ENCODE measurements at places on chromosomes 6 and 20.

DNA sequence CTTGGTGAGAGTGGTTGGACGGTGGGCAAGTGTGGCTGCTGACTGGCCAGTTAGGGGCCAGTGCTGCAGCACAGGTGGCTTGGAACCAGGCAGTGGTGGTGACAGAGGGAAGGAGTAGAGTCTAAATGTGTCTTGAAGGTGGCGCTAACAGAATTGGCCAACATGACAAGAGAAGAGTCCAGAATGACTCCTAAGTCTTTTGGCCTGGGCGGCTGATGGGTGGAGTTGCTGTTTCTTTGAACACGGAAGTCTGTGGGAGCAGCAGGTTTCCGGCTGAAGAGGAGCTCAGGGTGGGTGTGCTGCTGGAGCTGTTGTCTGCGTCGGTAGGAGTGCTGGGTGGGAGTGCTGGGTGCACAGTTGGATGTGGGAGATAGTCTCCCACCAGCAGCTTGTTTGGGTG lies 10.1 kb downstream of the LSM14B start:
- no peak for DNase-seq

- DNase-seq: no peak
Measured at GRCh38 chr6:105967917-105968602, 118.1 kb upstream of the PRDM1 start.

DNA sequence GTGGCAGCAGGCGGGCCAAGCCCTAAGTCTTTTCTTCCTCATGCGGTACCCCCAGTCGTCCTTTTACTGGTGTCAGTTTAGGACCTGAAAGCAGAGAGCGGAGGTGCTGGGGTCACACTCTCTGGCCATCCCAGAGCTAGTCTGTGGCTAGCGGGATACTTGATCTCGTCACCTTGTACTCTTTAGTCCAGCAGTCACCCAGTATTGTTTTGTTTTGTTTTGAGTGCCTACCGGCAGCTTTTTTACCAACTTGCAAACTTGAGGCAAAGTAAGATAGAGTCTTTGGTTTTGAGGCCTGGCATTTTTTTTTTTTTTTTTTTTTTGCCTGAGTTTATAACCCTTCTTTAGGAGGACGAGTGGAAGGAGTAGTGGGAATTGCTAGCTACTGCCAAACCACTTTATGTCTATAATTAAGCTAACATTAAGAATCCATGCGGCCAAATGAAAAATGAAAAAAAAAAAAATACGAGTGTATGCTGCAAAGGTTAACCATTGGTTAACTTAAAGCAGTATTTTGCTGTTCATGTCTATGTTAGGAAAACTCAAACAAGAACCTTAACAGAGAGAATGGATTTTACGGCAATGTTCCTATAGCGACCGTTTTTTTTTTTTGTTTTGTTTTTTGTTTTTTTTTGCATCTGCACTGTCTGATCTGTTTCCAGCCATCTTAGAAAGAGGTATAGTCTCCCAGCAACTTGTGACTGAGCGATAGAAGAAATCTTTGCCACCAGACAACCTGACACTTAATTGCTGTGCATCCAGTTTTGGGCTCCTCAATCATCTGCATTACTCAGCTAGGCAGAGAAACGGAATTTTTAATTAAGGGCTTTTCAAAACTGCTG lies 56.9 kb downstream of the FAM217A start:
- DNase-seq: no peak

DNA sequence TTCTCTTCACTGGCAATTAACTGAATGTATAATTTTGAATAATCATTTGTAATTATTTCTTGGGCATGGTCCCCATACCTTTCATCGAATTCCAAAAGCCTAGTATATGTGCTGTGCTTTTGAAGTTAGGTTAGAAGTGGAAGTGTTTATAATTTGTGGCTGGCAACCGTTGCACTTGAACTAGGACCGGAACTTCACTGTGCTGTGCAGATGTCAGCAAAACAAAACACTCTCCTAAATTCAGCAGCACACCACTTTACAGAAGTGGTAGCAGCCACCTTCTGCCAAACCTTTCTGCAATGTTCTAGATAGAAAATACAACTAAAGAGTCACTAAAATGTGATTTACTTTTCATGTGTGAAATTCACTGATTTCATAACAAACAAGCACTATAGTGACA lies 111.9 kb downstream of the FAM83B start:
- no peak for DNase-seq

- DNase-seq: no peak
Measured at GRCh38 chr20:59318803-59319202, 18.4 kb downstream of the EDN3 start.

- no peak for DNase-seq
Measured at GRCh38 chr6:154071236-154071635, 32.2 kb downstream of the OPRM1 start.

- DNase-seq: no peak
Measured at GRCh38 chr20:4989570-4989969, 11.7 kb downstream of the SLC23A2 start.

All from left renal cortex interstitium (tissue), 4 donors.